Right cardiac atrium (tissue), 5 donors: ENCODE measurements at places on chromosomes 13 and 19. TPM values are rescaled to one million over a fixed set of nuclear protein-coding genes. Genes with fewer than 3 reads are reported as not detected.

The ABCA7 gene
- total RNA-seq: 7.5 TPM

The EFNB2 gene
- total RNA-seq: 15.6 TPM

The SMIM17 gene
- 0.40 TPM for total RNA-seq

The NLRP4 gene
- not detected for total RNA-seq

The MAMSTR gene
- total RNA-seq: 2.8 TPM

The CCDC70 gene
- total RNA-seq: not detected
